Stimulated activated naive B cell treated with anti-CD40 and anti-IgM and Interleukin-4, amounts not matched to agents 10 μg/mL and 1 μg/mL and 100 μg/mL, for 72 hours (primary cell): ENCODE measurements at places on chromosomes 7 and 10.

DNA sequence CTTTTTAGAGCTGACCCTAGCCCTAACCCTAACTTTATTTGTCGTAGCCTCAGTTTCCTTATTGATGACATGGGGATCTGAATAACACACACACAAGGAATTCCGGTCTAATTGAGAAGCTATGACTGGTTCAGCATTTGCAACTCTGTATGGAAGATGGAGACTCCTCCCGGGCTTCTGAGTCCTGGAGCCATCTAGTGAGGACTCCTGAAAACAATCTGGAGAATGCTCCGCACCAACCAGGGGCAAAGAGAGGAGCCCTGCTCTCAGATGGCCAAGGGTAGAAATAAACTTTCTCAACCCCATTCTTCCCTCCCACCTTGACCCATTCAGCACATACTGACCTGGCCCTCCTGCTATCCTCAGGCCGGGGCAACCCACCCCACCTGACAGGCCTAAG lies 26.4 kb downstream of the MBL2 start:
- DNase-seq = no peak

DNA sequence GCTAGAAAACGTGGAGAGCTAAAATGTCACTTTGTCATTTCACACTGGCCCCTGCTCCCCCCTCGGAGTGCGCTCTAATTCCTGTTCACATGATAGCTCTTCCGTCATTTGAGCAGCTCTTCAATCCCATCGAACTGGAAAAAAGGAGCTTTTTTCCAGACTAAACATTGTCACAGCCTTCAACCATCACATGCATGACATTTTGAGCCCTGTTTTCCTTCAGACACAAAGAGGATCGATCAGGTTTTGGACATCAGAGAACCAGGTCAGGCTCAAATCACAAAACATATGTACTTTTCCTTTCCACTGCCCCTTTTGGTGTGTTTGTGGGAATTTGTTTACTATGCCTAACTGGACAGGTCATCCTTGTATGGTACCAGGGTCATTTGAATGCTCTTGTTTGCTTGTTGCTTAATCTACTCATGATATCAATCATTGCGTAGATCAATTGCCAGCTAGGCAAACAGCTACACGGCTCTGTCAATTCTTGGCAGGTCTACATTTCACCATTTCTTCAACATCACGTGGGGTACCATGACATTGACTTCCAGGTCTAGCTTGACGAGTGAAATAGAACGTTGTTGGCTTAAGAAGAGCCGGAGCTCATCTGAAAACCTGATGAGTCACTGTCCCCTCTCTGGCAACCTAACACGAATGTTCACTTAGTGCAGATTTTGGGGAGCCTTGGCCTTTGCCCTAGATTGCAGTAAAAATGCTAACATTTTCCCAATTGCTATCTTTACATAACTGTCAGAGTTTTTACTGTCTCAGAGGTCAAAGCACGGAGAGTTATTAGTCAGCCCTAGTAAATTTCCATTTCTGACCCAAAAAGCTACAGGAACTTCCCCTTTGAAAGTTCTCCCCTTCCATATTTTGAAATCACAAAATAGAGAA lies 87.3 kb downstream of the LYZL2 start:
- DNase-seq = no peak

GRCh38 chr7:151660141-151660540 lies 140.4 kb upstream of the RHEB start:
- no peak for DNase-seq

- no peak for DNase-seq
Measured at GRCh38 chr10:37675449-37675848, 182.0 kb downstream of the ZNF248 start.

- DNase-seq = no peak
Measured at GRCh38 chr10:7251696-7252465, 159.0 kb downstream of the SFMBT2 start.

DNA sequence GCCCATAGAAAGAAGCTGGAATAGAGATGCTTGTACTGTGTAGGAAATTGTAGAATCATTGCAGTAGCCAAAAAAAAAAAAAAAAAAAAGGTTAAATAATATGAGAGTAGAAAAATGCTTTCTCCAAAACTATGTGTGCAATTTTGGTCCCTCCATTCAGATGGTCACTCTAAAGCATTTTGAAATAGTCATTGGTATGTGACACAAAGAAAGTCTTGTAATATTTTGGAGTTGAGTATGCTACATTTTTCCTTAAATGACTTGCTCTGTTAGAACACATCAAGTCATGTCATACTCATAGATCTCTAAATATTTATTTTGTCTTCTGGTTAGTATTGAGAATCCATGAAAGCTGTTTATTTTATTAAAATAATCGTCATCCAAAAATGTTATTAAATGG lies 424.4 kb downstream of the PLXDC2 start:
- DNase-seq = no peak

DNA sequence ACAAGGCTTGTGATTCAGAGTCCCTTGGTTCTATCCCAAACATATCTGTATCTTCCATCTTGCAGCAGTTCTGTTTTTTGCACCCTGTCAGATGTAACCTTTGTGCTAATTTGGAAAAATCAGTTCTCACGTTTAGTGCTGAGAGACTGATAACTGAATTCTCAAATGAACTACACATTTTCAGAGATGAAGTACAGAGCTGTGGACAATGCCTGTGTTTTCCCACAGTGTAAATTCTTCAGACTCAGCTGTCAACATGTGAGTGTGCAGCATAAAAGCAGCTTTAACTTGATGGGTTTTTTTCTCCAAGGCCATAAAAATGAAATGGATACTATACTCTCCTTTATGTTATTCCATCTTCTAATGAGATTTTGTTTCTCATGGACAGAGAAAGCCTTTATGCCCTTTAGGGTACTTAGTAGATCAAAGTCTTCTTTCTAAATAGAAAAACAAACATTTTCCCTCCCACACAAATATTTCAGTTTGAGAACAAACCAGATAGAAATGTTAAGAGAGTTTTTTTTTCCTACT lies 150.9 kb downstream of the SEMA3A start:
- no peak for DNase-seq

- no peak for DNase-seq
Measured at GRCh38 chr10:43890124-43890523, 241.4 kb upstream of the ZNF32 start.

DNA sequence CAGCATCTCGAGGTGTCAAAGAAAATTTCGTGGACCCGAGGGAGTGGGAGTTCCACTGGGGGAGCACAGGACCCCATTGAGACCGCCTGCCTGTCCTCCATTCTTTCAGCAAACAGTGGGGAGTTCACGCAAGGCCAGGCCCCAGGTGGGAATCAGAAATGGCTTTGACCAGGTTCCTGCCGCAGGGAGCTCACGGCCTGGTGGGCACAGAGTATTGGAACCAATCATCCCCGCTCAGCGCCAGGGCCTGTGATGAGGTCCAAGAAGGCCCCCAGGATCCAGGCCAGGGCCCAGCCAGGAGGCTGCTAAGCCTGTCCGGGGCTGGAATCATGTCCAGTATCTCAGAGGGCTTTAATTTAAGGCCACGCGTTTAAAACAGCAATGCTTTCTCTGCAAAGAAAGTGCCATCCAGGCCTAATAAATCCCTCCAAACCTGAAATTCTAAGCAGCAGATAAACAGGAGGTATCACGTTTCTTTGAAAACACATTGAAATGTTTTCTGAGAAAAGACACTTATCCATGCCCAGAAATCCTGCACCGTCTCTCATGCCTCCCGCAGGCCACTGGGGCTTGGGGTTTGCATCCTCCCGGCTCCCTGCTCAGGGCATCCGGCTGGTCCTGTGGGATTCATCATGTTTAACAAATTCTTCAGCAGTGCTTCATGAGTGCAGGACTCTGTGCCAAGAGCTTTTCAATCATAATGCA lies 125.7 kb downstream of the OAT start:
- DNase-seq = no peak

DNA sequence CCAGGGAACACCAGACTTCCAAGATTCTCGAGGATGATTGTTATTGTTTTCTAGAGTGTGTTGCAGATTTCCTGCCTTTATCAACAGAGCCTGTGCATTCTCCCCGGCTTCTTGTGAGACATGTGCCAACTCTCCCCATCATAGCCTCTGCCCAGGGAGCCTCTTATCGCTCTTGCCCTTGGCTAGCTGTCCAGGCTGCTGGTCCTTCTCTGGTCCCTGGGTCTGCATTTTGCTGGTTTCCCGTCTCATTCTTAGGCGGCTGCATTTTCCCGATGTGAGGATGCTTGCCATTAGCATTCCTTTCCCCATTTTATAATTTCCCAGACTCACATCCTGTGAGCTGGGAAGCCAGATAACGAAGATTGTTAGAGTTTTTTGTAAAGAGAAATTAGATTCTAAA lies 15.2 kb downstream of the SLC13A4 start:
- no peak for DNase-seq

DNA sequence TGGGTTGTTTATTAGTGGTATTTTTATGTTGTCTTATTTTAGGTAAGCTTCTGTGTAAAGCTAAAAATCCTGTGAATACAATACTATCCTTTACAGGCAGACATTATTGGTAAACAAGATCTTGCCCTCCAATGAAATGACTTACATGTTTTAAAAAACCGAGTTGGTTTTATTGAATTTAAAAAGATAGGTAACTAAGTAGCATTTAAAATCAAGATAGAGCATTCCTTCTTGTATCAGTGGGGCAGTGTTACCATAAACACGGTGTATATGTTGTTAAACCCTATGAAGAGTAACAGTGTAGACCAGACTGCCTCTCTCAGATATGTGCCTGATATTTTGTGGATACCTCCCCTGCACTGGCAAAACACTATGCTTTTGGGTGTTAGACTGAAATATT lies 81.0 kb downstream of the SNX10 start:
- no peak for DNase-seq

DNA sequence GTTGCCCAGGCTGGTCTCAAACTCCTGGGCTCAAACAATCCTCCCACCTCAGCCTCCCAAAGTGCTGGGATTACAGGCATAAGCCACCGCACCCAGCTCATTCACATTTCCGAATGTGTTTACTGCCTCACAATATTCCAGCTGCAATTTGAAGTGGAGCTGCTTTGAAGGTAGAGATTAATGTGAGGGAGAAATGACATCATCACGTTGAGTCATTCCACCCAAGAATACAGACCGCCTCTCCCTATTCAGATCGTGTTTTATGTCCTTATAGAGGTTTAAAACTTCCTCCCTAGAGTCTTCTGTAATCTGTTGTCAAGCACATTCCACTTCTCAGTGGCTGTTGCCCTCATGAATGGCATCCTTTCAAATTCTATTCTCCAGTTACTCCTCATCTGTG lies 100.4 kb upstream of the PDGFA start:
- no peak for DNase-seq

DNA sequence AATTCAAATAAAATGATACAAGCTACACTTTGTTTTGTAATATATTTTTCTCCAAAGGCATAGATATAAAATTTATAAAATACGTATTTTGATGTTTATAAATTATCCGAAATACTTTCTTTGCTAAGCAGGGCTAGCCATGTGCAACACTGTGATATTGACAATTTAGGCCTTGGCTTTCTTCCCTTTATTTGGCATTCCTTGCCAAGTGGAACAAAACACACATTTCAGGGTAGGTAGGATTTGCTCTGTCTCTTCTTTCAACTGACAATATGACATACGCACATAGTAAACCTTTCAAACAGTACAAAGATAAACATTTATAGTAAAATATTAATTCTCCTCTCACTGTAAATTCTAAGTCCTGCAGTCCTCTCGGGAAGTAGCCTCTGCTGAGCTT lies 103.3 kb upstream of the POT1 start:
- no peak for DNase-seq

- no peak for DNase-seq
Measured at GRCh38 chr7:107471292-107472070, 1.6 kb downstream of the GPR22 start.

DNA sequence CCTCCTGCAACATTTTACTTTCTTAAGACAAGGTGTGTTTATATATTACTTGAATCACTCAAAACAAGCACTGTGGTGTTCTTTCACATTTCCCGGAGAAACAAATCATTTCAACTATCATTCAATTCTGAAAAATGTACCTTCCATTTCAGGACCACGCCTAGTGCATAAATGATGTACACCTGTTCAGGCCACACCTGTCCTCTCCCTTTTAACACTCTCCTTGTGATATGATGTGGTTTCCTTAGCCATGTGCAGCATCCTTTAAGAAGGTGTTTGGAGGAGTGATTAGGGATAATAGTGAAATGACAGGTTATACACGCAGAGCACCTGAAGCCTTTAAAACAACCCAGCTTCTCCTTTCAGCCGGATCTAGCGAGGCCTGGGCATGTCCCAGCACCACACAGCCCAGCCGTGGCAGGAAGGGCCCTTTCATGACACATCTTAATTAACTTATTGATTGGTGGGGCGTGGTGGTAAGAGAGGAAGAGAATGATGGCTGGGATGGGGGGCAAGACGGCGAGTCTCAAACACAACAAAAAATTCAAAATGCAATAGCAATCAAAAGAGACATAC lies 26.9 kb downstream of the ABLIM1 start:
- DNase-seq = no peak

DNA sequence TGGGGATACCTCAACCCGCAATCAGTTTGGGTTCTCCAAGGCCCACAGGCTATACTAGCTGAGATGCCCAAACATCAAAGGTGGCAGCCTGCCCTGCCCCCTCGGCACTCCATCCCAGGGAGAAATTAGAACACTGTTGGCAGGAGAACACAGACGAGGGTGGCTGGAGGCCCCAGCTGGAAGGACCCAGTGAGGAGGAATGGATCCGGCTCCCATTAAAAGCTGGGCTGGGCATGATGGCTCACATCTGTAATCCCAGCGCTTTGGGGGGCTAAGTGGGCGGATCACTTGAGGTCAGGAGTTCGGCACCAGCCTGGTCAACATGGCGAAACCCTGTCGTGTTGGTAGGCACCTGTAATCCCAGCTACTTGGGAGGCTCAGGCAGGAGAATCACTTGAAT lies 199.9 kb upstream of the GNAI1 start:
- DNase-seq = no peak

GRCh38 chr7:134343136-134343535 lies 26.4 kb upstream of the SLC35B4 start:
- DNase-seq = no peak

GRCh38 chr10:5944389-5945189 lies 32.8 kb downstream of the IL15RA start:
- DNase-seq = no peak

GRCh38 chr10:34504534-34504933 lies 310.6 kb downstream of the PARD3 start:
- DNase-seq = no peak

GRCh38 chr10:97584060-97584797 lies at the start of gene HOGA1:
TSS of gene HOGA1 (plus strand) at chr10:97584389. CDS start at chr10:97584704, 315 bp downstream.
- no peak for DNase-seq

DNA sequence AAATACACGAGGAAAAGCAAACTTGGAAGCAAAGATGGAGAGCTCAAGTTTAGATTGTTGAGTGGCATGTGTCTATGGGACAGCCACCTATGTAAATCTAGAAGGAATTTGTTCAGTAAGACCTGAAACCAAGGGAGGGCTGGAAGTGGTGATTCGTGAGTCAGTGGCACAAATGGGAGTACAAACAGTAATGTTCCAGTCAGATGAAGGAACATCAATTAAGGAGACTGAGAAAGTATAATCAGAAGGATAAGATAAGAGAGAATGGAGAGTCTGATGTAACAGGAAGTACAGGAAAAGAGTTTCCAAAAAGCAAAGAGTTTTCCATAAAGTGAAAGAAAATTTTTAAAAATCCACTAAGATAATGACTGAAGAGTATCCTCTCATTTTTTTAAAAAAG lies 544.2 kb downstream of the KIF20B start:
- DNase-seq = no peak
